GM23248 (cell line): ENCODE measurements at places on chromosomes 11 and 22. TPM values are rescaled to one million over a fixed set of nuclear protein-coding genes. Genes with fewer than 3 reads are reported as not detected.

DNA sequence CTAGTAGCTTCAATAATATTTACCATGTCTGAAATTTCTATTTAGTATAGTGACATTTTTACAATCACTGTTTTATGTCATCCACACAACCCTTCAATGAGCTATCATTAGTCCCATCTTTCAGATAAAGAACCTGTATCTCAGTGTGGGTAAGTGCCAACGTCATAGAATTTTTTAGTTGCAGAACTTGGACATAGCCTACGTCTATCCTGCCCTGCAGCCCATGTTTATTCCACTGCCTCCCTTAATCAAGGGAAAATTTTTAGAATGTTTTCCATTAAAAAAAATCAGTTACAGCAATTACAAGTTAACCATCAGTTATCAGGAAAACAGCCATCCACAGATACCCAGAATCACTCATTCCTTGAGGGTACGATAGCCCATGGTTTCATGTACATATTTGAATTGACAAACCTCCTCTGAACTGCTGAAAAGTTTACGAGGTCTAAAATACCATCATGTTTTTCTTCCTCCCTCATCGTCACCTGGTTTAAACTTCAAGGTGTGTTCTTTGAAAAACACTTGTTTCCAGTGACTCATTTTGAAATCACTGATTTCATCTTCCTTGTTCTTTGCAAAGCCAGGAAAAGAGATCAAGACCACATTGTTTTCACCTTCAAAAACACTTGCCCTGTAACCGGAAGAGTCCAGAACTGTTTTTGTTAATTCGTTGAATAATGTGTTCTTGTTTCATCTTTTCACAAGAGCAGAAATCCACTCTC lies 100.9 kb downstream of the FAM76B start:
- peaks cover 18% of the 10 kb centered on the region for H3K4me1 ChIP-seq
- H3K27me3 ChIP-seq, result no peaks in the 10 kb centered on the region
- no peak overlapping the region for H3K4me3 ChIP-seq

DNA sequence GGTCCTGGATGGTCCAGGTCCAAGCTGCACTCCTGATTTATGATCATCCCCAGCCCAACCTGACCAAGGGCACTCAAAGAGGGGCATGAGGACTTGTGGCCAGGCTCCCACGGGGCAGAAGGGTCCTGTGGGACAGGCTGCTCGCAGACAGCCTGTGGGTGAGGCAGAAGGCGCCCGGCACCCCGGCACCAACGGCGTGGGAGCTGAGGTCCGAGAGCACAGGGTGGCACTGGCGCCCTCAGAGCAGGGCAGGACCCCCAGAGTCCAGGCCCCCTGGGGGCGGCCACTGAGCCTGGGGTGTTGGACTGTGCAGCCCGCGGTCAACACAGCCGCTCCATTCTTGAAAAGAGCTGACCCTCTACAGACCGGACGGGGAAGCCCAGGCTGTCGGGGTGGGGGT lies 3.3 kb downstream of the IL17REL start:
- H3K27me3 ChIP-seq, result peaks cover 43% of the 10 kb centered on the region
- DNase-seq, result no peak
- H3K4me1 ChIP-seq, result no peaks in the 10 kb centered on the region
- H3K4me3 ChIP-seq, result no peak overlapping the region
- H3K27ac ChIP-seq, result no peak overlapping the region

EHF gene
- not detected in 2 replicates for total RNA-seq

GRCh38 chr11:62712861-62713260 lies 5.4 kb downstream of the GNG3 start:
- peak overlapping the region; percentile 18; the same call in 1 of the 2 replicates for H3K27ac ChIP-seq
- H3K27me3 ChIP-seq, result no peaks in the 10 kb centered on the region

F2 gene
- not detected in 2 replicates for total RNA-seq

DNA sequence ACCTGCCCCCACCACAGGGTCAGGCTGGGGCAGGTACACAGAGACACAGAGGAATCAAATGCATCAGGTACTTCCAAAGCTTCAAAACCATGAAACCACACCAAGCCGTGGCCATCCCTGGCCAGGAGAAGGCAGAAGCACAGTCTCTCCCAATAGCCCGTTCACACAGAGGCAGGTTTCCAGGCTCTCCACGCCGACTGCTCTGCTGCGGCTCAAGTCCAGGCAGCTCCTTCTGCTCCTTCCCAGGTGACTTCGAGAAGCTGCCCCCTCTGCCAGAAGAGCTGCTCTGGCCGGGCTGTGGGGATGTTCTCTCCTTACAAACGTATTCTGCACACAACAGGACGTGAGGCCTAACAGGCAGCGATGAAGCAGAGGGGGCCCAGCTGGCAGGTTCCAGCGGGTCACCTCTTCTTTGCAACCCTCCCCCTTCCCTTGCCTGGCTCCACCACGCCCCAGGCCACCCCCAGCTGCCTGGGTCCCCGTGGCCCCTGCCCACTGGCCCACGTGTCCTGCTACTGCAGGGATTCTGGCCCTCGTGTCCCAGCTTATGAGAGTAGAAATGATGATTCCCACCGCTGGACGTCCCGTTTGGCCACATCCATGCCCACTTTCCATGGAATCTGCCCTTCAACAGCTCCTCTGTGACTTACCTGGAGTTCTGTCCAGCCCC lies 26.1 kb downstream of the BRD1 start:
- no peak overlapping the region for H3K27ac ChIP-seq
- no peak overlapping the region for H3K4me3 ChIP-seq
- no peaks in the 10 kb centered on the region for H3K27me3 ChIP-seq
- H3K4me1 ChIP-seq, result no peaks in the 10 kb centered on the region
- DNase-seq, result no peak

P4HA3 gene
- total RNA-seq, result 24.3 and 26.4 TPM in 2 replicates

DNA sequence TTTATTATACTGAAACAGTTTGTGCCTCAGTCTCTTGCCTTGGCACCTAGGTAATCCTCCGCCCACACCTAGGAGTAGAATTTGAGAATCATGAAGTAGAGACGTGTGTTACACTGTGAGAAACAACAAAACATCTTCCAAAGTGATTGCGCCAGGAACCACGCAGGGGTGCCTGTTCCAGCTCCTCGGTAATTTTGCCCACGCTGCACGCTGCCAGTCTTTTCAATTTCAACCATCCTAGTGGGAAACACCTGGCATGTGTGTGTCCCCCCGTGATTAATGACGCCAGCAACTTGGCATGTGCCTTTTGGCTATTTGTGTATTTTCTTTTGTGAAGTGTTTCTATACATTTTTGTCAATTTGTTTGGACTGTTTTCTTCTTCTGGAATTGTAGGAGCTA lies 919.1 kb downstream of the BRD1 start:
- no peak overlapping the region for H3K4me3 ChIP-seq
- H3K27me3 ChIP-seq, result no peaks in the 10 kb centered on the region
- H3K27ac ChIP-seq, result no peak overlapping the region
- no peaks in the 10 kb centered on the region for H3K36me3 ChIP-seq

GRCh38 chr22:18994701-18995326 lies 58.7 kb upstream of the PRODH start:
- no peaks in the 10 kb centered on the region for H3K4me1 ChIP-seq
- no peak for DNase-seq
- H3K36me3 ChIP-seq, result no peaks in the 10 kb centered on the region
- no peak overlapping the region for H3K4me3 ChIP-seq
- H3K27me3 ChIP-seq, result peaks cover 47% of the 10 kb centered on the region

DDTL gene
- total RNA-seq, result not detected in 2 replicates

MEN1 gene
- 13.2 and 15.8 TPM in 2 replicates for total RNA-seq

- H3K4me1 ChIP-seq, result no peaks in the 10 kb centered on the region
- no peaks in the 10 kb centered on the region for H3K27me3 ChIP-seq
- DNase-seq, result peak; percentile 27
- H3K4me3 ChIP-seq, result no peak overlapping the region
- no peaks in the 10 kb centered on the region for H3K36me3 ChIP-seq
- no peak overlapping the region for H3K27ac ChIP-seq
Observed at GRCh38 chr11:133832096-133832990, 13.0 kb downstream of the SPATA19 start.

- DNase-seq, result no peak
- no peaks in the 10 kb centered on the region for H3K36me3 ChIP-seq
- H3K27me3 ChIP-seq, result 0 out of 2 replicates have a peak, but pooled peaks cover 5% of the 10 kb centered on the region
- no peak overlapping the region for H3K27ac ChIP-seq
- H3K4me1 ChIP-seq, result no peaks in the 10 kb centered on the region
Observed at GRCh38 chr11:17391493-17392355, 3.3 kb upstream of the KCNJ11 start.

IGF2 gene
- total RNA-seq, result not detected in 2 replicates

DNA sequence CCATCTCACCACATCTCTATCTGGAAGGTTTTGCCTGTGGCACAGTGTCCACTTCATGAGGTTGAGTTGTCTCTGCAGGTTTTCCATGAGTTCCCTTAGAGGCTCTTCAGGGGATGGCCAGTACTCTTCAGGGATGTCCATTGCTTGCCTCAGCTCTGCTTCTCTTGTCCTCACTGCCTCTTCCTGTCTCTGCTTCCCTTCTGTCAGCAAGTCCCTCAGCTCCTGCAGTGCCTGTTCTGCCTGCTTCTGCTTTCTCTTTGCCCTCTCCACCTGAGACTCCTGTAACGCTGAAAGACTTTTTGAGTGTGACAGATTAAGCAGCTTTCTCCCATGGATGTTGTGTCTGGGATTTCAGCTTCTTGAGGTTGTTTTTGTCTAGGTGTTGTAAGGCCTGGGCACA lies 38.2 kb upstream of the MRPL17 start:
- H3K36me3 ChIP-seq, result no peaks in the 10 kb centered on the region
- no peak for DNase-seq
- H3K27me3 ChIP-seq, result no peaks in the 10 kb centered on the region; the same call in 1 of the 2 replicates
- no peak overlapping the region for H3K27ac ChIP-seq
- H3K4me1 ChIP-seq, result no peaks in the 10 kb centered on the region

GRCh38 chr11:15909937-15910598 lies 446.3 kb downstream of the SOX6 start:
- H3K4me3 ChIP-seq, result no peak overlapping the region
- no peaks in the 10 kb centered on the region for H3K4me1 ChIP-seq
- no peaks in the 10 kb centered on the region for H3K36me3 ChIP-seq
- no peak for DNase-seq

DNA sequence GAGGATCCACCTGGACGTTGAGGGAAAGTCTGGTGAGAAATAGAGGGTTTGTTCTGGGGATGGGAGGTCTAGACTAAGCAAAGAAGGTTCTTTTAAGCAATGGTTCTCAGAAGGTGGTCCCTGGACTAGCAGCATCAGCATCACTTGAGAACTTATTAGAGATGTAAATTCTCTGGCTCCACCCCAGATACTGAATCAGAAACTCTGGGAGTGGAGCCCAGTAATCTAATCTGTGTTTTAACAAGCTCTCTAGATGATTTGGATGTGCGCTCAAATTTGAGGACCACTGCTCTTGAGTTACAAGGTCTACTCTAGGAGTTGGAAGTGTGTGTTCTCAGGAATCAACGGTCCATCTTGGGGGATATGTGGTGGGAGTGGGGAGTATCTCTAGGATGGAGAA lies 3.3 kb upstream of the ABCG4 start:
- H3K4me3 ChIP-seq, result no peak overlapping the region
- no peaks in the 10 kb centered on the region for H3K4me1 ChIP-seq
- H3K36me3 ChIP-seq, result no peaks in the 10 kb centered on the region

TMEM86A gene
- under 0.01 and 0.32 TPM in 2 replicates for total RNA-seq

GRCh38 chr11:35951680-35952079 lies 7.8 kb downstream of the LDLRAD3 start:
- no peaks in the 10 kb centered on the region for H3K4me1 ChIP-seq
- no peak overlapping the region for H3K4me3 ChIP-seq
- no peaks in the 10 kb centered on the region for H3K36me3 ChIP-seq
- no peak overlapping the region for H3K27ac ChIP-seq
- DNase-seq, result no peak

DNA sequence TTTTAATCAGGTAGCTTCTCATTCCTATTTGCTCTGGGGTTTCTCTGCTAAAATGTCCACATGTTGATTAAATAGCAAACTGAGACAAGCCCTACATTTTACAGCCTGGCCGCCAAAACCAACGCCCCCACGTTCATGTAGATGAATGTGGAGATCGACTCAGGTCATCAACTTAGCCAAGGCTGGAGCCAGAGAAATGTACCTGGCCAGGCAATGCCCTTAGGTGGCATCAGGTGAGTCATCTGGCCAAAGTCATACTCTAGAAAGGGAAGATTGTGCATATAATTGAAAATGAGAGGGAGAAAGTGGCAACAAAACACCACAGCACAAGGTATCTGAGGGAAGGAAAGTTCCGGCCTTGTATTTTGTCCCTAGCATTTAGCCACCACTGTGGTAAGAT lies 37.1 kb upstream of the CCDC89 start:
- no peak overlapping the region for H3K27ac ChIP-seq
- DNase-seq, result no peak
- no peaks in the 10 kb centered on the region for H3K36me3 ChIP-seq
- H3K4me1 ChIP-seq, result peaks cover 25% of the 10 kb centered on the region
- no peak overlapping the region for H3K4me3 ChIP-seq

- DNase-seq, result no peak
- no peak overlapping the region for H3K4me3 ChIP-seq
- no peak overlapping the region for H3K27ac ChIP-seq
- peaks cover 44% of the 10 kb centered on the region for H3K27me3 ChIP-seq
- no peaks in the 10 kb centered on the region for H3K4me1 ChIP-seq
Observed at GRCh38 chr11:75073459-75074190, 23.1 kb downstream of the OR2AT4 start.

DNA sequence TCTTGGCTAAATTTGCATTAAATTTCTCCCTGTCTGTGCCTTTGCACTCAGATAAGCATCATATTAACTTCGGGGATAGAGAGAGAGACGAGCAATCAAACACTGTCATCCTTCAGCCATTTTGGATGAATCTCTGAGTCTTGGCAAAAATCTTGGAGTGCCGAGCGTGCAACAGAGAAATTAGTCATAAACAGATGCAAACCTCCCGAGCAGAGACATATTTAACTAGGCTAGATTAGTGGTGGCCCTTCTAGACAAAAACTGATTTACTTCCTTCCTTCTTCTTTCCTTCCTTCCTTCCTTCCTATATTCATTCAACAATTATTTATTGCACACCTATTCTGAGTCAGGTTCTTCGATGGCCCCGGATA lies 114.4 kb upstream of the BLID start:
- 0 out of 2 replicates have a peak overlapping the region, but pooled peaks have one; percentile 31 for H3K27ac ChIP-seq
- no peaks in the 10 kb centered on the region for H3K36me3 ChIP-seq
- DNase-seq, result peak; percentile 89
- H3K4me3 ChIP-seq, result no peak overlapping the region
- peaks cover 68% of the 10 kb centered on the region for H3K4me1 ChIP-seq
- H3K27me3 ChIP-seq, result no peaks in the 10 kb centered on the region

C1QTNF4 gene
- total RNA-seq, result 0.11 TPM in 1 of 2 replicates, not detected in the other

DNA sequence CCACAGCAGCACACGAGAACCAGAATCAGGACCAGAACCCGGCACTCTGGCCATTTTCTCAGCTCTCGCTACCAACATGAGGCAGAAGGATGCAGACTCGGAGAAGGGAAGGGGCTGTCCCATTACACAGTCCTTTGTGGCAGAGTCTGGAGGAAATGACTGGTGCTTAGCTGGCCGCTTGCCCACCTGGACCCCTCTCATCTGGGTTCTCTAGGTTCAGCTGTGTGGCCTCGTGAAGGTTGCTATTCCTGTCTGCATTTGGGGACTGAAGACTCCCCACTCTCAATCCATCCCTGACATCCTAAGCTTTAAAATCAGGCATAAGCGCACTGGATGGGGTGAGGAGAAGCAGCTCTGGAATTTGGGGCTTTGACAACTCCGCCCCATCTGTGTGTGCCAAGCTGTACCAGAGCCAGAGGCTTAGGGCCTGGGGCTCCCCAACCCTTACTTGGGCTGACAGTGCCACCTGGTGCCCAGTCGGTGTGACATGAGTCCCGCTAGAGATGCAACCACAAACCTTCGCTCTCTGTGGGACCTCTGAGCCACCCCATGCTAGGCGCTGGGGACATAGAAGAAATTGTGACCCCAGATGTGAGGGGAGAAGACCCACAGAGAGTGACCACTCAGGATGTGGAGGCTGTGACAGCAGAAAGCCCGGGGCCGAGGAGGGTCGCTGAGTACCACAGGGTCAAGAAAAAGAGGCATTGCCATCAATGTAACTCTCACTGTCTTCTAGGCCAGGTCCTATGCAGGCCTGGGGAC lies 35.8 kb upstream of the FCHSD2 start:
- DNase-seq, result peak; percentile 90
- H3K4me1 ChIP-seq, result peaks cover 7% of the 10 kb centered on the region
- H3K27me3 ChIP-seq, result no peaks in the 10 kb centered on the region
- no peak overlapping the region for H3K27ac ChIP-seq
- H3K36me3 ChIP-seq, result no peaks in the 10 kb centered on the region
- H3K4me3 ChIP-seq, result no peak overlapping the region
